ENCODE measurements at places on chromosomes 6 and 20.

- DNase-seq = no peak
Measured at GRCh38 chr6:115133790-115134189, 791.0 kb upstream of the HS3ST5 start.

- DNase-seq = no peak
Measured at GRCh38 chr20:56653211-56653610, 24.1 kb downstream of the TFAP2C start.

GRCh38 chr6:100181309-100181708 is 187.3 kb upstream of the MCHR2 start:
- DNase-seq = no peak

- DNase-seq = no peak
Measured at GRCh38 chr6:135876058-135876457, 24.6 kb downstream of the PDE7B start.

- DNase-seq = peak; percentile 76
Measured at GRCh38 chr6:83511901-83512681, at the start of gene PRSS35. TSS of gene PRSS35 (plus strand) at chr6:83512534. CDS start at chr6:83523442, 10,908 bp downstream.

DNA sequence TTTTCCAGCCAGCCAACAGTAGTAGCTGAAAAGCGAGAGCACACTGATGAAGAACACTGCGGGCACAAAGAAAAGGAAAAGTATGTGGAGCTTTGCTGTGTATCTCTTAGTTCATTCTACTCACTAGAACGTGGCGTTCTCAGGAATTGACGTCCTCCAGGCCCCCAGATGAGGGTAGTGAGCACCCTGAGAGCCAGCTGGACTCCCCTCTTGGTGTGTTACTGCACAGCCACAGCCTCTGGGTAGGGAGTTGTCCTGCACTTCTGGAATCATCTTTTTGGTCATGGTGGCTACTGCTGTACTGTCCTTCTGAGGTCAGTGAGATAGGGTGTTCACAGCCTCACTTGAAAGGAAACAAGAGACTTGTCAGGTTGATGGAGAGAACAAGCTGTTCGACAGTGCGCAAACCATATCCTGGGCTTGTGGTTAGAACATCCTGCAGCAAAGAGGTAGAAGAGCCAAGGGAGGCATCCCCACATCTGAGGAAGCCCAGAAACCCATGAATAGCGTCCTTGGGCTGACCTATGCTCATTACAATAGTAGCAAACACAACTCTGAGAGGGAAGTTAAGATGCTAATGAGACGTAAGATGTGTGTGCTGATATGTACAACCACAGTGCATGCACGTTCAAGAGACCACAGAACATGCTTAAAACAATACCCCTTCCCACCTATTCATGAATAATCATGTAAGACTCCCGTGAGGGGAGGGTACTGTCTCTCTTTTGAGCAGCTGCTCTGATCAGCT is 14.6 kb upstream of the HLA-F start:
- DNase-seq = no peak

DNA sequence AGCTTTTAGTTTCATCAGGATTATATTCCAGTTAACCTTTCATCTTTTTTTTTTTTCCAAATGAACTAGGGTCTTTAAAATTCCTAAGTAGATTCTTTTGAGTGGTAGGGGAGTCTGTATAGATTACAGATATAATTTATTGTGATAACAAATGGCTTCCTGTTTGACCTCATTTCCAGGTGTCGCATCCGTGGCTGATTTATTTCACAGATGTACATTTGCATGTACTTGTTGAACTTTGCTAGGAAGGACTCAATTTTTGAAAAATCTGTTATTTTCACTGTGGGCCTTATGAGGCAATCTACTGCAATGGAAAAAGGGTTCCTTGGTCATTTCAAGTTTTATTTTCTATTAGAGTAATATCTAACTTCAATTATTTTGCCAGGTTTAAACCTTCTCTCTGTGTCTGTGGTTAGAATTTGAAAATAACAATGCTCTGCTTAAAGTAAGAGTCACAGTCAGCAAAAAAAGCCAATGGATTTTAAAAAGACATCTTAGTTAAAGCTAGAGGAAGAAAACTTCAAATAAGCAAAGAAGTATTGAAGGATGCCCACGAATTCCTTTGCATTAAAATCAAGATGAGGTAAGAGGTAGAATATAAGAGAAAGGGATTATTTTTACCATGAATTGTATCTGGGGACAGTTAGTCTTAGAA is 57.9 kb downstream of the SAMD5 start:
- no peak for DNase-seq
